ENCODE measurements at places on chromosomes 16 and 17. TPM values are rescaled to one million over a fixed set of nuclear protein-coding genes. Genes with fewer than 3 reads are reported as not detected.

The ABCC6 gene
- total RNA-seq: not detected

The WWOX gene
- total RNA-seq: 18.1 TPM

The CDC27 gene
- 126 TPM for total RNA-seq

The PRSS27 gene
- 1.4 TPM for total RNA-seq

The AGRP gene
- total RNA-seq: not detected

The KRTAP1-1 gene
- not detected for total RNA-seq

The MT1A gene
- total RNA-seq: 1.1 TPM

The GNGT2 gene
- 26.2 TPM for total RNA-seq

The ZG16 gene
- not detected for total RNA-seq

The PPP1R27 gene
- total RNA-seq: not detected

The TBC1D16 gene
- total RNA-seq: 6.8 TPM

The CDRT15L2 gene
- total RNA-seq: not detected

The CTCF gene
- total RNA-seq: 55.1 TPM

The STH gene
- not detected for total RNA-seq

The ITGA2B gene
- total RNA-seq: 0.23 TPM

The CD68 gene
- 8.9 TPM for total RNA-seq

The ATP2A3 gene
- 116 TPM for total RNA-seq

The HOXB1 gene
- not detected for total RNA-seq

The STXBP4 gene
- total RNA-seq: 7.4 TPM

The MMP15 gene
- total RNA-seq: 0.61 TPM

The CYTH1 gene
- total RNA-seq: 96.7 TPM

The CA5A gene
- not detected for total RNA-seq

The SP2 gene
- 15.8 TPM for total RNA-seq

The SMIM5 gene
- total RNA-seq: 0.25 TPM

The CRHR1 gene
- not detected for total RNA-seq

The RAB40B gene
- total RNA-seq: 1.7 TPM

The KRTAP9-8 gene
- total RNA-seq: not detected

The NPIPA2 gene
- not detected for total RNA-seq

The CYGB gene
- not detected for total RNA-seq

The GJD3 gene
- not detected for total RNA-seq

The ABCA6 gene
- total RNA-seq: 0.04 TPM

The CASKIN1 gene
- 0.70 TPM for total RNA-seq

The CPHXL2 gene
- not detected for total RNA-seq

The KCNG4 gene
- not detected for total RNA-seq

The RFFL gene
- 22.4 TPM for total RNA-seq

The GALR2 gene
- 2.2 TPM for total RNA-seq

The PLA2G10 gene
- total RNA-seq: not detected

The CFAP97D1 gene
- total RNA-seq: not detected

The GSDMA gene
- 0.10 TPM for total RNA-seq

The AMDHD2 gene
- total RNA-seq: 37.8 TPM

The KIF22 gene
- total RNA-seq: 134 TPM

The PLXDC1 gene
- total RNA-seq: 0.71 TPM

The EPOP gene
- 56.1 TPM for total RNA-seq

The FOXN1 gene
- total RNA-seq: not detected

The SEBOX gene
- total RNA-seq: not detected

The CCL17 gene
- 6.2 TPM for total RNA-seq

The TPSAB1 gene
- not detected for total RNA-seq
